ENCODE measurements at places on chromosomes 4 and X. TPM values are rescaled to one million over a fixed set of nuclear protein-coding genes. Genes with fewer than 3 reads are reported as not detected.

The RAB33A gene
- polyA plus RNA-seq, result 1.1 TPM

The HTN3 gene
- polyA plus RNA-seq, result not detected

DNA sequence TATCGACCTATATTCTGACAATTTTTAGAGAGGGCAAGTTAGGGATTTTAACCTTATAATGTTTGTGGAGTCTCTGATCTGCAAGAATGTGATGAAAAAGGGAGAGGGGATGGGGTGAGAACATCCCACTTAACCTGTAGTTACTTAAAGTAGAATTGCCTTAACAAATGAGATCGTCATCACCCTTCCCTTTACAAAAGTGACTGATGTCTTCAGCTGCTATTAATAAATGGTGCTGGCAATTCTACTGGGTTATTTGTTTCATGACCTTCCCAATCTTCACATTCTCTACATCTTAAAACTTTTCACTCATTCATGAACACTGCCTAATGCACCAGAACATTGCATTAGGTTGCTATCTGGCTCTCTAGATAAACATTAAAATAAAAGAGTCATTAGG, 873.4 kb upstream of the LCORL start:
- DNase-seq, result no peak

DNA sequence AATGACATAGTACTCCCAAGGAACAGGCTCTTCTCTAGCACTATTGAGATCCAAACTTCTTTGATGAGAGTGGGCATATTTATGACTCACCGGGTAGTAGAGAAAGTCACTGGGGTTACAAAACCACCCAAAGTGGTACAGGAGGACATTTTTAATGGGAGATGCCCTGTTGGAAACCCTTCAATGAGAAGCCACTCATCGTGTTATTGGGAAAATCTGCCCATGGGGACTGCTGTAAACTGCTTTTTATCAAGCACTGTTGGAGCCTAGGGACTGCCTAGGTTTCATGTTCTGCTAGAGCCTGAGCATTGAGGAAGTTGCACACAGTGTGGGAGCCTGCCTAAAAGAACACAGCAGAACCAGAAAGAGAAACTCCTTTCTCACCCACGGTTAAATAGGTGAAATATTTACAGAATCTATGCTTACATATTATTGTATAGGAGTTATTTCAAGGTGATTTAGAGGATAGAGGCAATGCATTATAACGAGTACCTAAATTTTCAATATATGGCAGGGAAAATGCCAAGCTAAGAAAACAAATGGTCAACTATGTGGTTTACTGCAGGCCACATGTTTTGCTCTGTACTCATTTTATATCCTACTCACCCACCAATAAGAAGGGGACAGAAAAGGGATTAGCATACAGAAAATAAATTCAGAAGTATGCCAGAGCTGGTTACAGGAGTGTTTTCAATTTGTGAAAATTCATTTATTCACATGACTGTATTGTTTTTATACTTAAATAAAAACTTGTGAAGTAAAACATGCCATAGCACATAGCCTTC, 559.1 kb downstream of the FSTL5 start:
- DNase-seq, result no peak

DNA sequence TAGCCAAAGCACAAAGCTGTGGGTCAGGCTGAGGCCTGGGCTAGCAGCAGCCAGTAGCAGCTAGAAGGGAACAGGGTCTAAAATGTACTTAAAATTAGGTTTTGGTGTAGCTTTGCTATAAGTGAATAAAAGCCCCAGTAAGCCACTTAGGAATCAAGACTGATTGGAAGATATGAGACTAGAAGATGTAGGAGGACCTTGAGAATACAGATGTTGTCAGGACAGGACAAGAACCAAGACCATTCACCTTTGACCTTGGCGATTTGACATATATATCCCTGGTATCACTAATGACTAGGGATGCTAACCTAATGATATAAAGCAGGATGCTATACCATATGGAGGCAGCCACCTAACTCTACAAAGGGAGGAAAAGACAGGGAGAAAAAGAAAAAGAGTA, 238.1 kb downstream of the FBXO8 start:
- DNase-seq, result no peak

- DNase-seq, result no peak
Measured at GRCh38 chrX:30812326-30812725, 76.7 kb downstream of the TAB3 start.

DNA sequence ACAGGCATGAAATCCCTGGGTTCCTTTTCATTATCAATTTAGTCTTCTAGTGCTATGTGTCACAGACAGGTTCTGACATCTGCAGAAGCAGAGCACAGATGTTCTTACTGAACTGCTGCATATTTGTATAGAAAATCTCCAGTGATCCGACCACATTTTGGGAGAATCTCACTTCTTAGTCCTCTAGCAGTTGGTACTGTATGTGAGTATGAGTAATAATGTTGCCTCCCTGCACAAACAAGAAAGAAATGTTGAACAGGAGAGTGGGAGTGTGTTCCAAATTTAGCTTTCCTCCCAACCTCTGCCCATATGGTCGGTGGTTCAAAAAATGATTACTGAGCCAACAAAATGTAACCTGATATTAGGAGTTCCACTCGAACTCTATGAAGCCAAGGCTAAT, 165.3 kb upstream of the GPC4 start:
- no peak for DNase-seq

DNA sequence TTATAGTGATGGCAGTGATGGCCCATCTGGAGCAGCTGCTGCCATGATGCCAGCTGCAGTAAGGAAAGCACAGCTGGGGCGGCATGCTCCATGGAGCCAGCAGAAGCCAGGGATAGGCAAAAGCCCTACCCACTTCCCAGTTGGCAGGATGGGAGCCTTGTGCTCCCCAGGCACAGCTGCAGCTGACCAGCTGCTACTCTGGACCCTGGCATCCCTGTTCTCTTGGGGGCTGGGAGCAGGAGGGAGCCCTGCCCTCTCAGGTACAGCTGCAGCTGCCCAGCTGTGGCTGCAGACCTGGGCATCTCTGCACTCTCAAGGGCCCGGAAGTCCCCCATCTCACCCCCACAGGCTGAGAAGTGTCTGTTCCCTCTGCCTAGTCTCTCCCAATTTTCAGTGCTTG, 531.9 kb downstream of the PCDH18 start:
- DNase-seq, result no peak
